ENCODE measurements at places on chromosomes 4 and X.

DNA sequence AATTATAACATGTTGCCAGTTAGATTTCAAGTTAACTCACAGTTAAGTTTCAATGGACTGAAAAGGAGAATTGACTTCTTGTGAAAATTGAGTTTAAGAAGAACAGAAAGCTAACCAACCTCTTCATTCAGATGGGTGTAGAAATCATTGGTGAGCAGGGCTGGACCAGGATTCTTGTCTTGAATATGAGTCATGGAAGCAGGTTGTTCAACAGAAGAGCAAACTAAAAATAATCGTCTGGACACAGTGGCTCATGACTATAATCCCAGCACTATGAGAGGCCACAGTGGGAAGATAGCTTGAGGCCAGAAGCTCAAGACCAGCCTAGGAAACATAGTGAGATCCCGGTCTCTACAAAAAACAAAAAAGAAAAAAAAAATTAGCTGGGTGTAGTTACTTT, 98.2 kb downstream of the ARSJ start:
- no peak for DNase-seq

DNA sequence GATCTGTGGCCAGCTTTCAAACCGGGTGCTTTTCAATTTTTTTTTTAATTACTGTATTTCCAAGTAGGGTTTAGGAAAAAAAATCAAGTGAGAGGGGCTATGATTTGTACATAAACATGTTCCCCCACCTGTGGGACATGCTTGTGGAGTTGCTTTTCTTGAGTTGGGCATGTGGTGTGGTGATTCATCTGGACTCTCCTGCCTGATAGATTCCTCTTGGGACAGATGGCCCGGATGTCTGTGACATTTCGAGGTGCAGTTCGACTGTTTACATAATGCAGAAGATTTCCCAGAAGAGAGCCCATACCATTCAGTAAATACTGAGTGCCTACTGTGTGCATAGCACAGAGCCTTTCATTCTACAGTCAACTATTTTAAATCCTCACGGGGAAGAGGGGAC, 49.9 kb downstream of the DOCK11 start:
- DNase-seq, result no peak

DNA sequence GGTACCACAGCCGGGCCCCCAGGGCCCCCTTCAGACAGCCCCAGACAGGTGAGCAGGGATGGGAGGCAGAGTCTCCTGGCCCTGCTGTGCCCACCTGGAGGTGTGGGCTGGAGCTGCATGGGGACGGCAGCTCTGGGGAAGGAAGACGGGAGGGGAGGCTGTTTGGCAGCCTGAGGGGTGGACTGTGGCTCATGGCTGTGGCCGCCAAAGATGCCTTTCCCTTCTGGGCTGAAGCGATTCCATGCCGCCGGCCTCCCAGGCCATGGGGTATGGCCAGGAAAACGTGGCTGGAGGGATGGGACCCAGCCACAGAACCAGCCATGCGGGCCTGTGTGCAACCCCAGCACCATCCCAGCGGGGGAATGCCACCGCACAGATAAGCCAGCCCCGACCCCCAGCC, 65.7 kb downstream of the FAM53A start:
- no peak for DNase-seq

DNA sequence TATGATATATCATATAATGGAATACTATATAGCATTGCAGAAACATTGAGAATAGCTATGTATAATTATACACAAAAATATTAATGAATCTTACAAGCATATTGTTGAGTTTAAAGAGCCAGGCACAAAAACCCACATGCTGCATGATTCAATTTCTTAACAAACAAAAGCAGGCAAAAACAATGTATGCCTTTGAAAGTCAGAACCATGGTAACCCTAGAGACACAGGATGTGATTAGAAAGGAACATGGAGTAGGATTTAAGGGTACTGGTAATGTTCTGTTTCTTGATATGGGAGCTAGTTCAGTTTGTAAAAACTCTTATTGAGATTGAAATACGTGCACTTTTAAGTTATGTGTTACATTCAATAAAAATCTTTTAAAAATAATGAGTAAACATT, 21.5 kb downstream of the CXCL8 start:
- no peak for DNase-seq

DNA sequence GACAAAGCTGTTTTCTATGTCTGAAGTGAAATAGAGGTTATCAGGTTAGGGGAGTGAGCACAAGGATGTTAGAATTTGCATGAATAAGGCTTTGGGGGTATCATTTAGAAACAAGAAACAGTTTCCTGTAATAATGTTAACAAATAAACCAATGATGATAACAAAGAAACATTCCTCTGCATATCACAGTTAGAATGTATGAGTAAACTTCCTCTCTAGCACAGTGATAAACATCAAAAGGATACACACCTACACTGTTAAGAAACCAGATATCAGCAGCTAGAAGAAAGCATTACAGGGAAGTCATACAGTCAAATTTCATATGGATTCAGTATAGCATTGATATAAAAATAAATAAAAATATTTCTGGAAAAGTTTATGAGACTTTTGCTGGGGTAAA, 340.0 kb upstream of the MAGEB16 start:
- no peak for DNase-seq

- DNase-seq, result no peak
Observed at GRCh38 chrX:38799995-38800580, 1.2 kb upstream of the MID1IP1 start.

DNA sequence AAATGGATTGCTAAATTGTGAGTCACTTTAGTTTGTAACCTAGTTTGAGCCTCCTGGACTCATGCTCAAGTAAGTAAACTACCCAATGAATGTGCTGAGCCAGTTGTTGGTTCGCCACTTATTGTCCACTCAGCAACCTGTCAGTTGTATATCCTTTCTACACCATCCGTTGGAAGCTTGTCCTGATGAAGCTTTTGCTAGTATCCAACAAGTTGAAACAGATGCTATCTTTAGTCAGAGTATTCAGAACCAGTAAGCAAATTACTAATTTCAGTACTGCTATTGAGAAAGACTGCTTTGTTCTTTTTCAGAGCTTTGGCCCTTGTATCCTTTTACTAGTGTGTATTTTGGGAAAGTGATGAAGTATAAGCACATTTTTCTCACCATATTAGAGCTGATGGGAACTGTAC, 4.3 kb upstream of the NAA15 start:
- no peak for DNase-seq

- no peak for DNase-seq
Observed at GRCh38 chr4:175325230-175325629, 407.1 kb downstream of the ADAM29 start.

DNA sequence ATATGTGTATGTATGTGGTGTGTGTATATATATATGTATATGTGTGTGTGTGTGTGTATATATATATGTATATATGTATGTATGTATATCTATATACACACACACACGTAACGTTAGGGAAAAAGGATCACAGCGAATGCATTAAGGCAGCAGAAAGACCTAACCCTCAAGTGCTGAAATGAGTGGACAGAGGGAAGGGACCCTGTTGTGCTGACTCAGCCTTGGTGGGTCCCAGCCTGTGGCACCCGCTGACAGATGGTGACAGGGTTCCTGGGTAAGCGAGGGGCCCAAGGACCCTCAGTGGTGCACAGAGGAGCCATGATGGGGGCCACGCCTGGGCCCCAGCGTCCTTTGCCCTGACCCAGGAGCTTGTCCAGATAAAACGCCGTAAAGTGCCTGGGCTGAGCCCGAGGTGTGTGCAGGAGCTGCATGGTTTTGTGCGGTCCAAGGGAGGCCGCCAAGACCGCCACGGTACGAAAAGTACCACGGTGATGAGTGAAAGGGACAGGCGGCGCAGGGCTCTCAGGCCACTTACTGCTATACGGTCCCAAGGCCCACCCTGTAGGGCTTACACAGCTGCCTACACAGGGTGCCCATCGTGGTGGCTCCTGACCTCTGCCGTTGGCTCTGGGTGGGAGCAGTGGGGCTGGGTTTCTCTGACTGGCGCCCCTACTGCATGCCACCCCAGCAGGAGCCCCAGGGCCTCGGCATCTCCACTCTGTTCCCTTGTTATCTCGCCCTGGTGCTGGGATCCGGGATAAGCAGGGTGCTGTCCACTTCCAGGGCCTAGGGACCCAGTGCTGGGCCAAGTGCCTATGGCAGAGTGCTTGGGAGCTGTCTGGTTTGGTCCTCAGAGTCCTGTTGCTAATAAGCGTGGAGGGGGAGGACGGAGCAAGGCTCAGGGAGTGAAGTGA, 10.0 kb downstream of the SH3BP2 start:
- DNase-seq, result no peak

DNA sequence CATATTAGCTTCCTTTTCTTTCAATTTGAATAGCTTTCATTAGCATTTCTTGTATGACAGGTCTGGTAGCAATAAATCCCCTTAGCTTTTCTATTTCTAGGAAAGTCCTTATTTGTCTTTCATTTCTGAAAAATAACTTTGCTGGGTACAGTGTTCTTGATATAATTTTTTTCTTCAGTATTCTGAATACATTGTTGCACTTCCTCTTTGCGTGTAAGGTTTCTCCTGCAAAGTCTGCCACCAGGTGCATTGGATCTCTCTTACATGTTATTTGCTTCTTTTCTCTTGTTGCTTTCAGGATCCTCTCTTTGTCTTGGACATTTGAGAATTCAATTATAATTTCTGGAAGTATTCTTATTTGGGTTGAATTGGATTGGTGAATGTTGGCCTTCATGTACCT, 663.7 kb downstream of the GRXCR1 start:
- DNase-seq, result no peak

- no peak for DNase-seq
Observed at GRCh38 chrX:26580021-26580420, 364.1 kb downstream of the MAGEB5 start.

DNA sequence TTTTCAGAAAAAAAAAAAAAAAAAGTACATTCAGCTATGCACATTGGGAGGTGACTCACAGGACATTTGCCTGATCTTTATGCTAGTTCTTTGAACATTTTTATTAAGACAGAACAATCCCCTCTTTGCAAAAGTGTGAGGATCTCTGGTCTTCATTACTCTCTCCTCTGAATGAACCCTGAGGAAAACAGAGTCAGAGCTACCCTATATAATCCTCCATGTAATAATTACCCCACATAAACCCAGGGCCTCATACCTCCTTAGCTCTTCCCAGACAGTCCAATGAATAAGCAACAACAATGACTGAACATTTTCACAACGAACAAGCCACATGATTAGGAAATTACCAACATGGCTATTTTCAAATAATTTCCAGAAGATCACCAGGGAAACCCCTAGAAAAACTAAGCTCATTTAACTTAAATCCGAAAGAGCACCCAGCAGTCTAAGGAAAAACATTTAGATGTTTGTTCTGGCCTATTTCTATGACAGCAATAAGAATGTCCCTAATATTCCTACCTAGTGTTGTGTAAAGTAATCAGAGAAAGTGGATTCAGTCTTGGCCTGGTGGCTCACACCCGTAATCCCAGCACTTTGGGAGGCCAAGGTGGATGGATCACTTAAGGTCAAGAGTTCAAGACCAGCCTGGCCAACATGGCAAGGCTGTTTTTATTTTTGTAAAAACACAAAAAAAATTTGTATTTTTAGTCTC, 37.8 kb downstream of the TBC1D9 start:
- DNase-seq, result no peak

GRCh38 chrX:1292575-1293290, 24.1 kb downstream of the CSF2RA start:
- DNase-seq, result peak; percentile 24

DNA sequence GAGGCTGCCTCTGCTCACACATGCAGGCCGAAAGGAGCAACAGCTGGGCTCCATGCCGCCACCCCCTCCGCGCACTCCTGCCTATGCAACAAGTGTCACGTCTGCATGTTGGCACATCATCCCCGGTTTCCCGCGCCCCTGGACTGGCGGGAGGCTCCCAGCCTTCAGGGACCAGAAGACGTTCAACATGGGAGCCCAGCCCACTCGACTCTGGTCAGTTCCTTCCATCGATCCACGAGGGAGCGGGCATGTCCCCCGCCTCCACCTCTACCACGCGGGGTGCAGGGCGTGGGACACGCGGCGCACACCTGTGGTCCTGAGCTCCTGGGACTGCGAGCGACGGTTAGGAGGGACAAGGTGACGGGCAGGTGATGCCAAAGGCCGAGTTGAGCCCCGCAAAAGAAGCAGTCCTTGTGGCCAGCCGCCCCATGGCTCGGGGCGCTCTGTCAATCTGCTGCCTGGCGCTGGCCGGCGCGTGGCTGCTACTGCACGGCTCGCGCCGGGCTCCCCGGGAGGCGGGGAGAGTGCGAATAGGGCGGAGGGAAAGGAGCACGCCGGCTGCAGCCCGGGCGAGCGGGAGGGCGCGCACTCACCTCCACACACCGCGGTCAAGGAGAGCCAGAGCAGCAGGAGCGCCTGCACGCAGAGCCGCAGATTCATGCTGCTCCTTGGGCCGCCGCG, 645 bp downstream of the APLN start:
- DNase-seq, result no peak

- no peak for DNase-seq
Observed at GRCh38 chr4:85446141-85446861, 28.6 kb upstream of the ARHGAP24 start.

DNA sequence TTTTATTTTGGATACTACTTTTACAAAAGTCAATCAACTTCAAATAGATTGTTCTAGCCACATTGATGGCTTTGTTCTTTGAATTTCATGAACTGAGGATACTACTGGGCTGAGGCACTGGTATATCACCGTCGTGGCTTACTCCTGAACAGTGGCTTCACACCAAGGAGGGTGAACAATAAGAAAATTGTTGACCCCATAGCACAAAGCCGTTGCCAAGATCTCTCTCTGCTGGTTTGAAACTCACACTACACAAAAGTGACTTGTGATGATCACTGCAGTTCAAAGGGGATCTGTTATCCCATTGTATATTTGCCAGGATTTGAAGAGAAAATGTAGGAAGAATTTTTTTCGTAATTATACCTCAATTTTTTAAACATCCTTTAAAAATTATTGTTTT, 119.6 kb downstream of the PDLIM5 start:
- peak; percentile 50 for DNase-seq

DNA sequence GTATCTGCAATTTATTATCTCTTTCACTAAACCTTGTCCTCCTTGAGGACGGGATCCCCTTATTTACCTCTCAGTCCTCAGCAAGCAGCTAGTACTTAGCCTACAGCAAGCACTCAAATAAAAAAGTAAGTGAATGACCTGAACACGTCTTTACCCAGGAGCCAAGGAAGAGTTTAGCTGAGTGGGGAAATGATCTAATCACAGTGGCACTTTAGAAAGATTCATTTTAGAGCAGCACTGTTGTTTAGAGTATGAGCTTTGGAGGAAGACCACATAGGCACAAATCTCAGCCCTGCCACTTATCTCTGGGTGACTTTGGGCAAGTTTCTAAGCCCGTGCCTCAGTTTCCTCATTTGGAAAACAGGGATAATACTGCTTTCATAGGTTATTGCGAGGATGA, 2.7 kb downstream of the FAM120C start:
- DNase-seq, result no peak

DNA sequence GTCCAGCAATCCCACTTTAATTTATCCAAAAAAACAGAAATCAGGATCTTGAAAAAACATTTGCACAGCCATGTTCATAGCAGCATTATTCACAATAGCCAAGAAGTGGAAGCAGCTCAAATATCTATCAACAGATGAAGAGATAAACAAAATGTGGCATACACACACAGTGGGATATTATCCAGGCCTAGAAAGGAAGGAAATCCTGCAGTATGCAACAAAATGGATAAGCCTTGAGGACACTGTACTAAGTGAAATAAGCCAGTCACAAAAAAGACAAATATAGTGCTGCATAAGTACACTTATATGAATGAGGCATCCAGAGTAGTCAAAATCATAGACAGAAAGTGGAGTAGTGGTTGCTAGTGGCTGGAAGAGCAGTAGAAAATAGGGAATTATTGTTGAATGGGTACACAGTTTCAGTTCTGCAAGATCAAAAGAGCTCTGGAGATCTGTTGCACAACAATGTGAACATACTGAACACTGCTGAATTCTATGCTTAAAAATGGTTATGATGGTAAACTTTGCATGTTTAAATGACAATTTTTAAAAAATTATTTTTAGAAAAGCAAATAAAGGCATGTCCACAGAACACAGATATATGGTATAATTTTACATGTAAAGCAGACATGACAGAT, 25.6 kb downstream of the CHM start:
- DNase-seq, result no peak

Data from mesendoderm (in vitro differentiated cells).